ENCODE measurements at places on chromosomes 1 and 21.

DNA sequence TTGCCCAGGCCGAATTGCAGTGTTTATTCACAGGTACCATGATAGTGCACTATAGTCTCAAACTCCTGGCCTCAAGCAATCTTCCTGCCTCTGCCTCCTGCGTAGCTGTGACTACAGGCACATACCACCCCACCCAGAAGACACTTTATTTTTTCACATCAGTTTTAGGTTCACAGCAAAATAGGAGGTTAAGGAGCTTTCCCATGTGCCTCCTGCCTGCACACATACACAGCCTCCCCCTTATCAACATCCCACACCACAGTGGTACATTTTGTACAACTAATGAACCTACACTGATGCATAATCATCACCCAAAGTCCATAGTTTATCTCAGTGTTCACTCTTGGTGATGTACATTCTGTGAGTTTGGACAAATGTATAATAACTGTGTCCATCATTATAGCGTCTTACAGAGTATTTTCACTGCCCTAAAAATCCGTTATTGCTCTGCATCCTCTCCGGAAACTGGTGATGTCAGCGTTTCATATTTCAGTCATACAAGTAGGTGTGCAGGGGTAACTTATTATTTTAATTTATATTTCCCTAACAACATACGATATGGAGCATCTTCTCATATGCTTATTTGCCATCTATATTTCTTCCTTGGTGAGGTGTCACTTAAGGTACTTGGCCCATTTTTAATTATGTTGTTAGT lies 23.2 kb downstream of the OR13G1 start:
- DNase-seq, result no peak

- DNase-seq, result no peak
Observed at GRCh38 chr1:21736011-21736410, 46.9 kb downstream of the USP48 start.

DNA sequence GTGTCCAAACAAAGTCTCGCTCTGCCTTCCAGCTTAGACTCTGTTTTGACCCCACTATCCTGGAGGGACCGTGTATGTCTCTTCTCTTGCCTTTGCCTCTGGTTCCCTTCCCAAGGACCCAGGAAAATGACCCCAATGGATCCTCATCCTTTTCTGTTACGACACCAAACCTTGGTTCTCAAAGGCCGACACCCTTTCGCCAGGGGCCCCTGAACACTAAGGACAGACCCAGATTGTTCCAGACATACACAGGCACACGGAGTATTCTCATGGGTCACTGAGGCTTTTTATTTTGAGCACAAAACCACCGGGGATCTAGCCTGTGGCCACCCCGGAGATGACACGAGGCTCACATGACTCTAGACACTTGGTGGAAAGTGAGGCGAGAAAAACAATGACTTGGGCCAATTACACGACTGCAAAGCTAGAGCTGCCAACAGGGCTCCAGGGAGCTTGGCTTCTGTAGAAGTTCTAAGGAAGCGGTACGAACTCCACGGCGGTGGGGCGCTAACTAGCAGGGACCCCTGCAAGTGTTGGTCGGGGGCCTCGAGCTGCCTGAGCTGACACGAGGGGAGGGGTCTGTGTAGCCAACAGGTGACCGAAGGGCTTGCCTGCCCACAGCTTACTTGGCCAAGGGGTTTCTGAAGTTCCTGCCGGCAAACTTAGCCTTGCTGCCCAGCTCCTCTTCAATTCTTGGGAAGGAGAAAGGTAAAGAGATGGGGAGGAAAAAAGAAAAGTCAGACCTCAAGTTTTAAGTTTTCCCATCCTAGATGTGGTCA lies 17.6 kb downstream of the ENO1 start:
- no peak for DNase-seq

DNA sequence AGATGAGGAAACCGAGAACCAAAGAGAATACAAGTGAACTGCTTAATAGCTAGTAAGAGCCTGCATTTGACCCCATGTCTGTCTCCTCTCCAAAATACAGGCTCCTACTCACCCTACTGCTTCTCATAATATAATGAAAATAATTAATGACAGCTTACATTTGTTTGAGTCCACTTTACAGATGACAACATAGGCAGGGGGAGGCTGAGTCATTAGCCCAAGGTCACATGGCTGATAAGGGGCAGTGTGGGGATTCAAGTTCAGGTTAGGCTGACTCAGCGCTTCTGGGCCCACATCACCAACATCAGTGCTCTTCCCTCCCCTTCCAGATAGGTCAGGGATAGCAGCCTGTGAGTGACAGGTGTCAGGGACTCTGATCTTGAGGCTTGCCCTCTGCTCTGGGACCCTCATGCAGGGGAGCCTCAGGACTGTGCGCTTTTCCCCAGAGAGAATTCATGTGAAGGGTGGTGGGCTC lies 16.2 kb downstream of the AZIN2 start:
- DNase-seq, result no peak

- no peak for DNase-seq
Observed at GRCh38 chr1:54581621-54582035, 33.6 kb downstream of the ACOT11 start.

GRCh38 chr1:72830606-72831390 lies 548.5 kb upstream of the NEGR1 start:
- no peak for DNase-seq

DNA sequence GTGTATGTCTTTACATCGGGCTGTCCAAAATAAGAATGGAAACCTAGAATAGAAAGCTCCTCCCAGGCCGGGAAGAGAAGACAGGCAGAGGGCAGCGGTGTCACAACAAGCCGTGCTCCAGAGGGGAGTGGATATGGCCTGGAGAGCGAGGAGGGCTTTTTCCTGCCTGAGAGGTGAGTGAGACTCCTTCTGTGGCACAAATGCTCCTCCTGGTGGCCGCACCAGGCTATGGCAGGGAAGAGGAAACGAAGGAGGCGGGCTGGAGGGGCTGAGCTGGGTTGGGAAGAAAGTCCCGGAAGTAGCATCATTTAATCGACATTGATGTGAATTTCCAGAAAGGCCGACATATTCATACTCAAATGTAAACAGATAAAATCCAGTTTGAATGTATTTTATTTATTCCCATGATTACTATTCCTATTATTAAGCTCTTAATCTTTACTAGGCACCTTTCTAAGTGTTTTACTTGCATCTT lies 54.7 kb downstream of the MEF2D start:
- DNase-seq, result peak; percentile 76

DNA sequence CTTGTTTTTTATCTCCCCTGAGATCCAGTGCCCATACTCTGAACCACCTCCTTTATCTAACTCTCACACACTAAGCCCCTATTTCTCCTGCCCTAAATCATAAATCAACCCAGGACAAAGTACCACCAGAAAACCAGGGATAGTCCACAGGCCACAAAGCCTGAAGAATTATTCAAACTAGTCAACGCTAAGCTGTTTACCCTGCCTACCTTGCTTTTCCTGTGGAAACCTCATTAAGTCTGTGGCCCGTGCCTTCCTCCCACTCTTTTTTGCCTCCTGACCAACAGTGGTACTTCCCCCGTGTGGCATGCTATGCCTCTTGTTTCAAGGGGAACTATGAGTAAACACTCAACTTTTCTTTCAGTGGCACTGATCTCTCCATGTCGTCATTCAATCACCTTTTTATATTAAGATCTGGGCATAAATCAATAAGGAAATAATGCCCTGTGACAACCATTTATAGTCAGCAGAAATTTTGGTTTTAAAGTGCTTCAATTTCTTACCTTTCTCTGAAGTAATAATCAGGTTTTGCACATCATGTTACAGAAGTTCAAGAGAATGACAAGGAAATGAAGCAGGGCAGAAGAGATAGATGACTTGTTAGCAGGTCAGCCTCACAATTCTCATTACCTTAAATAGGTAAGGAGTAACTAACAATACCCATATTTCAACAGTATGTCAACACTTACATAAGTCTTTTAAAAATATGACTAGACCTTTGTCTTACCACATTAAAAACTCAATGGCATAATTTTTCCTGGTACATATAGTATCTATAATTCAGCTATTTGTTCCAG lies 32.1 kb downstream of the EYA3 start:
- DNase-seq, result peak; percentile 71

DNA sequence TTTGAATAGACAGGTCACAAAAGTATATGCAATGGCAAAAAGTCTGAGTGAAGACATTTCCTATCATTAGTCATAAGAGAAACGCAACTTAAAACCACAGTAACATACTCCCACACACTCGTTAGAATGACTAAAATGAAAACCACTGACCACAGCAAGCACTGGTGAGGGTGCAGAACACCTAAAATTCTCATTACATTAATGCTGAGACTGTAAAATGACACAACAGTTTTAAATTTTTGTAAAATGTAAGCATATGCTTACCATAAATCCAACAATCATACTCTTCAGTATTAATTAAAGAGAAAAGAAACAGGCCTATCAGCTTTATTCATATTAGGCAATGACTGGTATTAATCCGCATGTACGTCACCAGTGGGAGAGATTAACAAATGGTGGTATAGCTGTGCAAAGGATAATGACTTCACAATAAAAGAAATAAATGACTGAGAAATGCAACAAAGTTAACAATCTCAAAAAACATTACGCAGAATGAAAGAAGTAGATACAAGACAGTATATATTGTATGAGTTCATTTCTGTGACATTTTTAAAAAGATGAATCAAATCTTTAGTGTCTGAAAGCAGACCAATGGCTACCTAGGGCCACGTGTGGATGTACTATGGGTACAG lies 253.5 kb downstream of the AKT3 start:
- DNase-seq, result peak; percentile 86

DNA sequence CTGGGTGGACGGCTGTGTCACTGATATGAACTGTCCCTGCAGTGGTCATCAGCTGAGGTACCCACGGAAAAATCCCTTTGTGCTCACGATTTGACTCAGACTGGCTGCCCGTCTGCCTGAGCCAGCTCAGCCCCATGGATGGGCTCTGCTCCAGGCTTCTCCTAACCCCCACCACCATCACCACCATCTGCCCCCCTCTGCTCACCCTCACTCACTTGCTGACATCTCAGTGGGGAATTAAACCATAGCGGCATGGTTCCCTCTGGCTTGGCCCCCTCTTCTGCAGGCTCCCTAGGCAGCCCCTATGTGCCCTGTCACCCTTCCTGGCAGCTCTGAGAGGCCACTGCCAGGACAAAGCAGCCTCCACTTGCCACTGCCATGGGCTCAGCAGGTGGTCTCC lies 17.3 kb downstream of the SLC6A9 start:
- no peak for DNase-seq

GRCh38 chr1:4954392-4954791 lies 300.0 kb downstream of the AJAP1 start:
- no peak for DNase-seq

DNA sequence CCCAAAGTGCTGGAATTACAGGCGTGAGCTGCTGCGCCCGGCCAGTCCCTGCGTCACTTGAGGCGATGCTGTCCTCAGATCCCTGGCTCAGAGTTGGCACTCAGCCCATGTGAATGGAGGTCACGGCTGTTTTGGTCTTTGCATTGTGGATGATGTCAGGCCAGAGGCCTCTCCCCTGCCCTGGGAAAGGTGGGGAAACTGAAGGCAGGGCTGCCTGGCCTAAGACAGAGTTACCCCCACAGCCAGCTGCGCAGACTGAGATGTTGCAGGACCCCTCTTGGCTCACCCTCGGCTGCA lies 821 bp downstream of the MASP2 start:
- no peak for DNase-seq

GRCh38 chr21:44547656-44548331 lies 3.5 kb downstream of the KRTAP10-2 start:
- no peak for DNase-seq

DNA sequence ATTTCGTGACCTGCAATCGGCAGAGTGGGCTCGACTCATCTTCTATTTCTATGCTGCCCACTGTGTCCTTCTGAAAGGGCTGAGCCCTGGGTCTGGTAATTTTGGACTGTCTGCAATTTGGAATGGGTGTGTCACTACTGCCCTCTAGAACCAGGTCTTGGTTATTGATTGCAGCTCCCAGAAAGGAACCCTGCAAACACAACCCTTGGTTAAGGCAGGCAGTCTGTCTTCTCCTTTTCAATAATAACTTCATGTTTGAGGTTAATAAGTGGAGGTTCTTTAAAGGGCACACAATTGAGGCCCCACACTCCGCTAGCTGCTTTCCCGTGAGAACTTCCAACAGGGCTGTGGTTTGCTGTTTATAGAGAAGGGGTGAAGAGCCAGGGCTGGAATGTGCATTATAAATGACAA lies 79.9 kb upstream of the LYST start:
- DNase-seq, result peak; percentile 48

- no peak for DNase-seq
Observed at GRCh38 chr1:88897070-88897730, 5.8 kb upstream of the GTF2B start.

- DNase-seq, result no peak
Observed at GRCh38 chr1:1236176-1236763, 4.2 kb downstream of the B3GALT6 start.

All from GM12865 (cell line).